ENCODE measurements at places on chromosomes 3 and 15.

DNA sequence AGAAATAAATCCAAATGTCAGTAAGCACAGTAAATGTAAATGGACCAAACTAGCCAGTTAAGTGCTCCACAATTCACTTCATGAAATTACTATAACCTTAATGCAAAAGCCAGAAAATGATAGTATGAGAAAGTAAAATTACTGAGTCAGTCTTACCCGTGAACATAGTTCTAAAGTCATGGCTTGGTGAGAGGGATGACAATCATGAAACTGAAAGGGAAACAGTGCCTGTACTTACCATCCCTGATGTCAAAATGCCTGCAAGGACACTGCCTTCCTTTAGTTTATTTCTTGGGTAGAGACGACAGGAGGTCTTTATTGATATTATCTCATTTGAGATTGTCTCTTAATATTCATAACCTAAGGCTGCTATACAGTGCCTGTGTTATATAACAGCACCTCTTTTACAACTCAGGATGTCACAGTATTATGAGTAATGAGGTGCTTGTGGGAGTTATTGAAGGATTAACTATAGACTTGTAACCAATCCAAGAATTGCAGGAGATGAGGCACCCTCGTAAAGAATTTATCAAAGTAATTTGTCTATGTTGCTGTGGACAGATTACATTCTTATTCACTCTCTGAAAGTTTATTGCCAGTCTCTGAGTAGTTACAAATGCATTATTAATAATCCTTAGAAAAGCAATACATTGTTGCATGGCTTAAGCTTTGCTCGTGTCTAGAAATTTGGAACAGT, 142.9 kb upstream of the BFSP2 start:
- DNase-seq, result no peak

DNA sequence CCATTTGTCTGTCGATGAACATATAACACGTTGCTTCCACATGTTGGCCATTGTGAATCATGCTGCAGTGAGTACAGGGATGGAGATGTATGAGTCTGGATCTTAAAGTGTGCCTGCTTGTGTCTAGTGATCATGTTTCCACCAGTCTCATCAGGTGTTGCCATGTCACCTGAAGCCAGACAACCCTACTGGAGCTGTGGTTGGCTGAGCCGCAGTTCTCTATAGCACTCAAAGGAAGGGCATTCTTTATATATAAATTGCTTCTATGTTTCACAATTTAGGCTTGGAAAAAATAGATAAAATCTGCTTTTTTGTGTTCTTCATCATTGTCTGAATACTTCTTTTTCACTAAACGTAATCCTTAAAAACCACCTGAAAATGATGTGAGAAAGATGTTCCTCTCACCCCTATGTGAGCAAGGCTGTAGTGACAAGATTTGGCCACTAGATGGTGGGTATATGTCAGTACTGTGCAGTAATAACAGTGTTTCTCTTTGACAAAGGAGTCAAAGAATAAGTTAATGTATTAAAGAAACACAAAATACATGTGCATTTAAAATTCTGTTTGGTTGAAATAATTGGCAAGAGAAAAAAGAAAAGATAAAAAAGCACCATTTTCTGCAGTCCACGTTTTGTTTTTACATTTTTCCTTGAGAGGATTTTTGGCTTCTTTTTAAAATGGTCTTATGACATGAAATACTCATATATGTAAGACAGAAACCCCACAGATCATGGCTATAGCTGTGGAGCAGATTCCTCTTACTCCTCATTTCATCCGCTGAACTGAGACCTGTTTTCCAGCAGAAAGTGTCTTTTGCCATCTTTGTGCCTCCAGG, 394.5 kb upstream of the DPPA4 start:
- DNase-seq, result peak; percentile 54

DNA sequence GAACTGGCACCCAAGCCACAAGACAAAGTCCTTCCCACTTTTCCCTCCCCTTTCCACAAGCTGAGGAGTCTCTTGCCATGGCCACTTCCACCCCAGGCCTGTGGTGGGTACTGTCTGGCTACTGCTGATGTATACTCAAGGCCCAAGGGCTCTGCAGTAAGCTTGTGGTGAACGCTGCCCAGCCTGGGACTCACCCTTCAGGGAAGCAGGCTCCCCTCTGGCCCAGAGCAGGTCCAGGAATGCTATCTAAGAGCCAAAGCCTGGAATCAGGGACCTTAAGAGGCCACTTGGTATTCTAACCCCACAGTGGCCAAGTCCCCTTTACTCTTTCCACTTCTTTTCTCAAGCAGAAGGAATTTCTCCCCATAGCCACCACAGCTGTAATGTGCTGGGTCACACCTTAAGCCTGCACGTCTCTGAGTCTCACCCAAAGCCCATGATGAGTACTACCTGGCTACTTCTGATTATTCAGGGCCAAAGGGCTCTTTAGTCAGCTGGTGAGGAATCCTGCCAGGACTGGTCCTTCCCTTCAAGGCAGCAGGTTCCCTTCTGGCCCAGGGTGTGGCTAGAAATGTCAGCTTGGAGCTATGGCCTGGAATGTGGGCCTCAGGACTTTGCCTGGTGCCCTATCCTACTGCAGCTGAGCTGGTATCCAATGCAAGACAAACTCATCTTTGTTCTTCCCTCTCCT, 4.0 kb downstream of the PATL2 start:
- no peak for DNase-seq

- no peak for DNase-seq
These were observed 57.6 kb downstream of the RAB11A start for GRCh38 chr15:65926899-65927298.

- no peak for DNase-seq
These were observed 733.0 kb upstream of the DPPA4 start for GRCh38 chr3:110070161-110070916.

- no peak for DNase-seq
These were observed 94.7 kb downstream of the IL5RA start for GRCh38 chr3:3015185-3016089.

DNA sequence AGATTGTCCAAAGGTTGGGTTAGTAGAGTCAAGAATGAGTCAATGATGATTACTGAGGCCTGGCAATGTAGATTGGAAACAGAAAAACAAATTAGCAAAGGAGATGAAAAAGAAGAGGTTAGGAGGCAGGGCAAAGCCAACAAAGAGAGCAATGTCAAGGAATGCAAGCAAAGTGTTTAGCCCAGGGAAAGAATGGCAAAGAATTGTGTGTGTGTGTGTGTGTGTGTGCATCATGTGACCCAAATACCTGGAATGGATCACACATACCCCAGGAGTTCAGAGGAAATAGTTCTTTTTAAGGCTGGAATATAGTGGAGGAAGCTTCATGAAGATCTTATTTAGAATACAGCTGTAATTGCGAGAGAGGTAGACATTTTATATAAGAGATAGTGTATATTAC, 831.7 kb upstream of the ARPP21 start:
- DNase-seq, result no peak

DNA sequence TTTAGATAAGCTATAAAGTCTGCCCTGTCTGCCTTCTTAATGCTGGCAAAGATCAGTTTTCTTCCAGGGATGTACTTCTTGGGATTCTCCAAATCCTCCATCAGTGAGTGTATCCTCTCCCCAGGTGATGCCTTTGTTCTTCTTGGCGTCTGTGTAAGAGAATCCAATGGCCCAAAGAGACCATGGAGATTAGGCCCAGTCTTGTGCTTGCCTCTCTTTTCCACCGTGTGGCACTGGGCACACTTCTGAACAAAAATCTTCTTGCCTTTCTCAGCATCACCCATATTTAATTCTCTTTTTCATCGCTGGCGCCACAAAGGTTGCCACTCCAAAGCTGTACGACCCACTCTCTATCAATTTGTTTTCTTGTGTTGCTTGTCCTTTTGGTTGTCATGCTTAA, 32.2 kb upstream of the TAMM41 start:
- no peak for DNase-seq

GRCh38 chr15:68646156-68646555, 67.4 kb downstream of the CORO2B start:
- no peak for DNase-seq

GRCh38 chr15:40053079-40053830, 14.3 kb upstream of the SRP14 start:
- no peak for DNase-seq

GRCh38 chr3:114043205-114043604, 13.1 kb downstream of the CCDC191 start:
- no peak for DNase-seq

DNA sequence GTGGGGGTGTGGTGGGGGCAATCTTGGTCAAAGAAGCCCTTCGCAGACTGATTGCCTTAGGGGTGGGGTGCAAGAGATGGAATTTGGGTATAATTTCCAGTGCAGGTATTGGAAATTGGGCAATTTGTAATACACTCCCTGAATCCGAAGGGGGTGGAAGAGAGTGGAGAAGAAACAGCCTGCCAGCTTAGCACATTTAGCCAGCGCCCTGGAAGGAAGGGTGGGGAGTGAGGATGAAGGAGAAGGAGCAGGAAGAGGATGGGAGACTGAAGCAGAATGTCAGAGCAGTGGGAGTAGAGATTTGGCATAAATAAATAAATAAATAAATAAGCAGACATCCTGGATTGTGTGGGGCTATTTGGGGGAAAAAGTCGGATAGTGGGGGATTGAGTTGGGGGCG, 1.6 kb downstream of the GAP43 start:
- no peak for DNase-seq

- DNase-seq, result no peak
These were observed 29.0 kb downstream of the CCDC12 start for GRCh38 chr3:46947546-46947901.

- no peak for DNase-seq
These were observed 627.6 kb upstream of the TBL1XR1 start for GRCh38 chr3:177824841-177825240.

DNA sequence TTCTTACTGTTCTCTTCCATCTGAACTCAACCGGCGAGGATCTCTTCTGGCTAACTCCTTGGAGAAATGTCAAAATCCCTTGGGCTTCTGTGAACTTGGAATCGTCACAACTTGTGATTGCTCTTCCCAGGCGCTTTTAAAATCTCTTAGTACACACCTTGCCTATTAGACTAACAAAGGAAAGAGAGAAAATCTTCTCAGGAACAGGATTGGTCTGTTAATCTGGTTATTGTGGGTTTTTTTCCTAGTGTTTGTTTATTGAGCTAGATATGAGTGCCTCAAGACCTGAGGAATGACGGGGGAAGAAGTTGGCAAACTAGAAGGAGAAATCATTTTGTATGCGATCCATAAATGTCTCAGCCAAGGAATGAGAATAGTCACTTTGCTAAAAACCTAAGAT, at the start of gene ATP13A5:
ATP13A5 (minus strand) TSS at position 48 of the 400 bp plus-strand sequence; CDS start at position 20, 28 bp downstream.
- no peak for DNase-seq

DNA sequence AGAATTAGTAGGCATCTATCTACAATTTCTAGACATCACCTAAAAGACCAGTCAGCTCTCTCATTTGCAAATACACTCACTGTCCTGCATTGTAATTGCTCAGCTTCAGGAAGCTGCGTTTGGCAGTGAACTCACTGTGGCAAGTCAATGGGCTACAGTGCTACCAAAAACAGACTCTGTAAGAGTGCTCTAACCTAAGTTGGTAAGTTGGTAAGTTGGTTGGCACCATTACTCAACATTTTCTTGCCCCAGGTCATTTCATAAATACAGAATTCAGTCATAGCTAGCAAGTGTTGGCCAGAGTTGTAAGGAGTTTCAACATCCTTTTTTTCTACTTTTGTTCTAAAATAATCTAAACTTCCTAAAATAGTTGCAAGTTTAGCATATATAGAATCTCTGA, 466.3 kb downstream of the NAALADL2 start:
- DNase-seq, result no peak

GRCh38 chr3:116811754-116812153, 102.2 kb downstream of the TUSC7 start:
- DNase-seq, result no peak

DNA sequence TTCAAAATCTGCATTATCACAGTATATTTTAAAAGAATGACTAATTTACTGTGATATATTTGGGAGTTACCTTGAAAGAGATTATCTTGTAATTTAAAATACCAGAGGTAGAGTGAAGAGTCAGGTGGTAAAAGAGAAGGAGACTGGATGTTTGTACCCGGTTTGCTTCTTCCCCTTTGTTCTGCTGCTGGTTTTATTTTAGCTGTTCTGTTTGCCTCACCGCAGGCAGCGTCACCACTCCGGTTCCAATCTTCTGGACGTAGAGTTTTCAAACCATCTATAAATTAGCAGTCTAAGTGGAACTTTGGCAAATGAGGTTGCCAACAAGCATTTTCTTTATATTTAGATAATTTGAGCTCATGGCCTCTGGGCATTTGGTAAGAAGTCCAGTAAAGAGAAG, 38.2 kb downstream of the PPARG start:
- no peak for DNase-seq

DNA sequence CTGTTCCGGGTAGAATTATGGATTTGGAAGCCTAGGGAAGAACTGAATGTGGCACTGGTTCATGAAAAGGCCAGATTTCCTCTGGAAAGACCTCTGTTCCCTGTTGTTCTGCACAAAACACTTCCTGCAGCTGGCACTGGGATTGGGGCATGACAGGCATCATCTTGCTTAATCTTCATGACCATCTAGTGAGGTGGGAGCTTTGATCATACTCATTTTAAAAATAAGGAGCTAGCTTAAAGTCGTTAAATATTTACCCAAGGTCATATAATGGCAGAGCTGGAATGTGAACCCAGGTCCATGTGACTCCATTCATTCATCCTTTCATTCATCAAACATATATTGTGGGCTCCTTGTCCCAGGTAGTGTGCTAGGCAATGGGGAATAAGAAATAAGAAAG, 40.4 kb downstream of the EBLN2 start:
- DNase-seq, result no peak

DNA sequence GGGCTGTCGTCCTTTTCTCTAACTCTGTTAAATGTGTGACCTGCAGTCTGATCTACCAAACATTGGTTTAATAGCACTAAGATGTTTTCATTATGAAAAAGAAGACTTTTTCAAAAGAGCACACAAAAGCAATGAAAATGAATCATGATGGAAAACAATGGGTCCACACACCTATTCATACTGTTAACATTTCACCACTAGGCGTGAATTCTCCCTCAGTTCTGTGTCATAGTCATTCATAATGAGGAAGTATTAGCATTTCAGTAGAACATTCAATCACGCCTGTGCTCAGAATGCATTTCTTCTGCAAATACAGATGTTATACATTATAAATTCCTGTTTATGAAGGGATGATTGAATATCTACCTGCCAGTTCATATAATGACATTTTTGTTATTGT, 35.9 kb downstream of the EIF4E3 start:
- no peak for DNase-seq

GRCh38 chr3:182485301-182485700, 308.0 kb upstream of the ATP11B start:
- DNase-seq, result no peak

DNA sequence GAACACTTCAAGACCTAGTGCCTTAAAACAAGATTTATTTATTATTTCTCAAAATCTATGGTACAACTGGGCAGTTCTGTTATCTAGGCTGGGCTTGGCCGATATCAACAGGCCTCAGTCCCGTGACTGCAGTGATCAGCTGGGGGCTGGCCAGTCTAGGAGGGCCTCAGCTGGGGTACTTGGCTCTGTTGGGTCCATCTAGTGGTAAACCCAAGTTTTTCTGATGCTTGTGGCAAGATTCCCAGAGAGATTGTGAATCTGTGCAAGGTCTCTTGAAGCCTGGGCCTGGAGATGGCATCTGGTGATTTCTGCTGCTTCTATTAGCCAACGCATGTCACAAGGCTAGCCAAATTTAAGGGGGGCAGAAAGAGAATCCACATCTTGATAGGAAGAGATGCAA, 482.4 kb upstream of the SGO1 start:
- DNase-seq, result no peak

Measured in activated CD8-positive, alpha-beta memory T cell treated with anti-CD3 and anti-CD28 coated beads, Interleukin-2, amount 50 U/mL, for 48 hours (primary cell).